ENCODE measurements at places on chromosomes 16 and 17. TPM values are rescaled to one million over a fixed set of nuclear protein-coding genes. Genes with fewer than 3 reads are reported as not detected.

Gene KRT9
- not detected for polyA plus RNA-seq

Gene TK1
- 3.2 TPM for polyA plus RNA-seq

Gene TMC7
- polyA plus RNA-seq = 3.4 TPM

Gene KRTAP1-5
- polyA plus RNA-seq = 0.11 TPM

Gene TNP2
- not detected for polyA plus RNA-seq

Gene PRSS27
- 2.5 TPM for polyA plus RNA-seq

GRCh38 chr16:104355-104754 is 26.3 kb downstream of the MPG start:
- DNase-seq = no peak

DNA sequence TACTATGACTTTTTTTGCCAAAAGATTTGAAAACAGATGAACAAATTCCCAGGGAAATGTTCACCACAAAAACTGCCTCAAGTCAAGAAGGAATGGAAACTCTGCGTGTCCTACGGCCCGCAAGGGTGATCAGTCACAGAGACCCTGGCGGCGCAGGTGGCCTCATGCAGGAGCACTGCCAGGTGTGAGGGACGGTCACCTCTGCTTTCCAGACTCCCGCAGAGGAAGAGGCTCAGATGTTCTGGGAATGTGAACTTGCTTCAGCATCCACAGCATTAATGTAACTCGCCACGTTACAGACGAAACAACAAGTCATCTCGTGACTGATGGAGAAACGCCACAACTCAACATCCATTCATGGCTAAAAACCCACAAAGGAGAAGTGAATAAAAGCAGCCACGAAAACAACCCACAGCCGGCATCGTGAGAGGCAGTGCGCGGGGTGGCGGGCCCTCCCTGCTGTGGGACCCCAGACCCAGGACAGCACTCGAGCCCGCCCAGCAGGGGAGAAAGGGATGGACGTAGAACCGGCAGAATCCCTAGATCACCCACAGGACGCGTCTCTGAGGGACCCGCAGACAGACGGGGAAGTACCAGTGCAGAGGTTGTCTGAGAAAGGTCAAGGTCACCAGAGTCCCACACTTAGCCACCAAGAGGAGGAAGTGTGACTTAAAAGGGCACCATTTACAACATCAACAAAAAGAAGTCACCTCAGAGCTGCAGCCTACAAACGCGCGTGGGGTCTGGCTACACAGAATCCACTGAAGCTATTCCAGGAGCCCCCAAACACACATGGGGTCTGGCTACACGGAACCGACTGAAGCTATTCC is 76.9 kb upstream of the GNG13 start:
- no peak for DNase-seq

Data from urinary bladder (tissue), 4 donors.